SJSA1 (cell line): ENCODE measurements at places on chromosomes 2 and 18.

- DNase-seq: peak; percentile 49
Measured at GRCh38 chr18:9627642-9628041, 13.3 kb upstream of the PPP4R1 start.

GRCh38 chr2:168974428-168974827 is 56.7 kb downstream of the ABCB11 start:
- DNase-seq: no peak

GRCh38 chr18:2654928-2655177 is 673 bp upstream of the SMCHD1 start:
- DNase-seq: no peak

- peak; percentile 56 for DNase-seq
Measured at GRCh38 chr2:62196278-62196901, 475 bp downstream of the B3GNT2 start.

DNA sequence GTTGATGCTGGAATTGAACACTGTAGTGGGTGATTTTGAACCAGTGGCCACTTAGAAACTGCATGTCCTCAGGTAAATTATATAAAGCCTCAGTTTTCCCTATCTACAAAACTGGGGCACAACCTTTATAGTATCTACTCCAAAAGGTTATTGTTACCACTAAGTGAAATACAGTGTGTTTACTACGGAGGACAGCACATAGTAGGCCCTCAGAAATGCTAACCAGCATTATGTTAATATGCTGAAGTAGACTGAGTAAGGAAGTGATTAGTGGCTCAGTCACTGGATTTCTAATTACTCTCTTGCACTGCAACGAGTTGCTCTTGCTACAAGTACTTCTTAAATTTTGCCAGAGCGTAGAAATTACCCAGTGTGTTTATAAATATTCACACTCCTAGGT is 139.5 kb downstream of the HAUS1 start:
- DNase-seq: no peak

GRCh38 chr18:5420906-5421305 is 122.9 kb downstream of the EPB41L3 start:
- DNase-seq: no peak

- DNase-seq: no peak
Measured at GRCh38 chr2:63218800-63219526, 168.3 kb downstream of the OTX1 start.

GRCh38 chr2:4965556-4966320 is 726.4 kb upstream of the SOX11 start:
- DNase-seq: no peak

DNA sequence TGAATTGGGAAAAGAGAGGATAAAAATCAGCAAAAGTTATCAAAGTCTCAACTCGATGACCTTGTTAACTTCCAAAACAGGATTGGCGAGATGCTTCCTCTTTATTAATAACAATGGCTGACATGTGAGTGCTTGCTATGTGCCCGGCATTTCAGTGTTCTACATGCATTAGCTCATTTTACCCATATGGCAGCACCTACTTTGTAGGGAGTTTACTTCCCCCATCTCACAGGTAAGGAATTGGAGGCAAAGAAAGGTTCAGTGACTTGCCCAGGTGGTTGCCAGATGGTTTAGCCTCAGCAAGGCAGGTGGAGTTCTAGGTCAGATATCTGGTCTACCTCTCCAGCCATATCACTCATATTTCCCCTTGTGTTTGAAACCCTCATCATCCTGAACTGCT is 12.4 kb downstream of the TFCP2L1 start:
- DNase-seq: no peak

DNA sequence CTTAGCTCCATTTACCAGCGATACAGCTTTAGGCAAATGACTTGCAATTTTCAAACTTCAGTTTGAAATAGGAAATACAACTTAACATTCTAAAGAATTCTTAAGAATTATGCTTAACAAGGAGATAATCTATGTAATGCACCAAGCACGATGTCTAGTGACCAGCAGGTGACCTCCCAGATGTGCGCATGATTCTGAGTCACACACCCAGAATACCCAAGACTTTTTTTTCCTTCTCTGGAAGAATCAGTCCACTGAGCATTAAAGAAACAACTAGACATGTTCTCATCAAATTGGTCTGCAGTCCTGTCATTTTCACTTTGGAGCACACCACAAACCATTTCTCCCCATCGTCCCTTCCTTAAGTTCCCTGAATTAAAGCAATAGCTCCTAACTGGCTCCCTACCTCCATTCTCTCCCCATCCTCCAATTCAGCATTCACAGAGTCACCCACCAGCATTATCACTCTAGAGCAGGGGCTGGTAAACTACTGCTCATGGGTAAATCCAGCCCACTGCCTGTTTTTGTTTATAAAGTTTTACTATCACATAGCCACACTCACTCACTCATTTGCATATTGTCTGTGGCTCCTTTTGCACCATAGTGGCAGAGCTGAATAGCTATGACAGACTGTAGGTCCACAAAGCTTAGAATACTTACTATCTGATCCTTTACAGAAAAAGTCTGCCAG is 13.2 kb downstream of the EVA1A start:
- DNase-seq: peak; percentile 28

DNA sequence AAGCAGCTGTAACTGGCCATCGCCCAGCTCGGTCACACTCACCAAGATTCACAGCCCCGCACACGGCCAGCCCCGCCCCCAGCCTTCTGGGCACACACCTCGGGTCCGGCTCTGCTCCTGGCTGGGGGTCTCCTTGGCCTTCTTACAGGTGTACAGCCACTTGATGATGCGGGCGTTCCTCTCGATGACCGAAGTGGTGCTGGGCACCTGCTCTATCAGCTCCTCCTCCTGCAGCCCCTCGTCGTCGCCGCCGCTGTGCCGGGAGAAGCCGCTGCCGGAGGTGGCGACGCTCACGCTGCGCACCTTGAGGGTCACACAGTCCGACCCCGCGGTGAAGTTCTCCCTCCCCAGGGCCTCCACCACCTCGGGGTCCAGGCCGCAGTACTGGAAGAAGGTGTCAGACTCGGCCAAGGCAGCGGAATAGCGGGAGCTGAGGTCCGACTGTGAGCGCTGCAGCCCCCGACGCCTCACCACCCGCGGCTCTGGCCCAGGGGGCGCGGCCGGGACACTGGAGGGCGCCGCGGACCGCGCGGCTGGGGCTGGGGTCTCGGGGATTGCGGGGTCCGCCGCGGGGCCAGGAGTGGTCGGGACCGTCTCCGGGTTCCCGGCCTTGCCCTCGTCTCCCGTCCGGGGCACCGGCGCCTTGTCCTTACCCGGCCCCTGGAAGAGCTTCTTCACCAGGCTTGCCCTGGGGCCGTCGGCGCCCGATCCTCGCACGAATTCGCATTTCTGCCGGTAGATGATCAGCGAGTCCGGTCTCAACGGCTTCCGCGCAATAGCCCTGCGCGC is 769 bp downstream of the FAM110C start:
- no peak for DNase-seq

GRCh38 chr2:9663008-9663879 is 32.4 kb upstream of the YWHAQ start:
- no peak for DNase-seq

DNA sequence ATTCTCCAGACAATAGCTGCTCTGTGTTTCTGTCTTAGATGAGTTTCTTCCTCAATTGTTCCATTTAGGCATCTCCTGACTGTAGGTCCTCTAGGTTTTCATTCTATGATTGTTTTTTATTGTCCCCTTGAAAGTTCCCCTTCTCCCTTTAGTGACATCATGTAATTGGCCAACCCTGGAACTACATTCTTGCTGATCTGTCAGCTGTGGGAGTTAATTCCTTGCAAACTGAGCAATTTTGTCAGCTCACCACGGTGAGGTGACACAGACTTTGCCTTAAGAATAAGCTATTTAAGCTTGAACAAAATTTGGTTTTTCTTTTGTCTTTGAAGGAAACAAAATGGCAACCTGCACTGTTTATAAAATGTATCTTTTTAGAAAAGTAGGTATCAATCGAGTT is 95.9 kb downstream of the TXNL1 start:
- no peak for DNase-seq

DNA sequence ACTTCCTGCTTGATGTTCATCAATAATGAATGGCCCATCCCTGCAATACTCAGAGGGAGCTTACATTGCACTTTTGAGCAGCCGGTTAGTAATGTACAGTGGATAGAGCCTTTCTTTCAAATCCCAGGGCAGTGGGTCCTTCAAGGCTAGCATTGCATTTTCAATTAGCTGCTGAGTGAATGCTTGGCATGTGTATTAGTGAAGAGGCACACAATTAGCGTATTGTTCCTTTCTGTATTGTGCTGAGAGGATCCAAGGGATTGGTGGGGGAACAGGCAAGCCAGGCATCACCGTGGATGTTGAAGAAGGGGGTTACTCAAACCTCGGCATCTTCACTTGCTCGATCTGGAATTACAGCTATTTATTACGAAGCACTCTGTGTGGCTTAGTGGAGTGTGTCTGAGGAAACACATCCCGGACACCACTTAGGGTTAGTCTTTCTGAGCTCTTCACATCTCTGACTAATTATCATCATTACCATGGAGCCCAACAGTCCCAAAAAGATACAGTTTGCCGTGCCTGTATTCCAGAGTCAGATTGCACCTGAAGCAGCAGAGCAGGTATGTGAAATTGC is at the start of gene PPP1R1C:
Gene PPP1R1C, plus strand, starts transcription at position 222 of the 574 bp plus-strand sequence. Its CDS starts 258 bp downstream, at position 480.
- no peak for DNase-seq

GRCh38 chr18:44245019-44245418 is 435.7 kb upstream of the SETBP1 start:
- no peak for DNase-seq

GRCh38 chr18:9827793-9828505 is 57.8 kb upstream of the TXNDC2 start:
- peak; percentile 80 for DNase-seq

DNA sequence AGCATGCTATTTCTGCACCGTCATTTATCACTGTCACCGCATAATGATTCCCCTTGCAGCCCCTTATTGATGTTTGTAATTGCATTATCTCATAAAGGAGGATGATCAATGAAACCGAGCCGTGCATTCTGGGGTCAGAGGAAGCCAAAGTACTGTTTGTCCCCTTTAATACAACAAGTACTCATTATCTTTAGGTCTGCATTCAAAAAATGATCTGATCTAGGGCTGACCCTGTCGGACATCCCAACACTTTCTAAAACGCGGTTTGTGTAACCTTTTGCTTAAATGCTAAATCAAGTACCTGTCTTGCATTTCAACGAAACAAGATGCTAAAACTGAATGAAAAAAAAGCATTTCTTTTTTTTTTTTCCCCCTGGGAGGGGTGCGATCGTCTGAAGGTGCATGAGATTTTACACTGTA is 143.8 kb downstream of the MEIS1 start:
- no peak for DNase-seq

- DNase-seq: no peak
Measured at GRCh38 chr2:78237704-78238103, 715.5 kb upstream of the LRRTM4 start.

DNA sequence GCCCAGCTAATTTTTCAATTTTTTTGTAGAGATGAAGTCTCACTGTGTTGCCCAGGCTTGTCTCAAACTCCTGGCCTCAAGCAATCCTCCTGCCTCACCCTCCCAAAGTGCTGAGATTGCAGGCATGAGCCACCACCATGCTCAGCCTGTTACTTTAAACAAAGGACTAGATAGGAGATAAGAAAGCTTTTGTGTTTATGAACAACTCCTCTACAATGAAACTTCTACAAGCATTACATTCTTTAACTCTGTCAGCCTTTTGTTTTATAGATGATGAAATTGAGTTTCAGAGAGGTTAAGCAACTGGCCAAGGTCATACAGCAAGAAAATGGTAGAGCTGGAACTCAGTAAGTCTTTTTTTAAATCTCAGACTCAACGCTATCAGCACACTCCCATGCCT is 22.7 kb downstream of the ALPK2 start:
- no peak for DNase-seq

- DNase-seq: no peak
Measured at GRCh38 chr2:48448274-48449061, 81.5 kb upstream of the STON1 start.

DNA sequence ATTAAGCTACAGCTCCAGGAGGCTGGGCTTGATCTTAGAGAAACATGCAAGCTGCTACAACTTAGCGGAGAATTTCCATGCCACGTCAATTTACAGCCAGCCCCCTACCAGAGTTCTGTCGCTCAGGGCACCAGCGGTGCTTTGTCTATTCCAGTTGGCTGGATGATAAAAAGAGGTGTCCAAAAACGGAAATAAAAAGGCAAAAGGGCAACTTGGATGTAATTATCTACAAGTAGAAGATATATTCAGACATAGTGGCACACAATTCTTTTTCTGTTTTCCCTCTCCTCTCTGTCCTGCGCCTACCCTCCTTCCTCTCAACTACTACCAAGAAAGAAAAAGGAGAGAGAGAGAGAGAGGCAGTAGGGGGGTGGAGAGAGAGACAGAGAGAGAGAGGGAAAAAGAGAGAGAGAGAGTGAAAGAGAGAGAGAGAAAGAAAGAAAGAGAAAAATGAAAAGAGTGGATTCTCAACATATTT is 363 bp upstream of the RFTN2 start:
- no peak for DNase-seq
